Memory B cell (primary cell): ENCODE measurements at places on chromosomes 3 and 15.

- DNase-seq: no peak
These were observed 385.1 kb downstream of the LPP start for GRCh38 chr3:188539037-188539436.

GRCh38 chr3:97822359-97822775 is 556 bp downstream of the CRYBG3 start:
- no peak for DNase-seq

- no peak for DNase-seq
These were observed 134.7 kb downstream of the P3H2 start for GRCh38 chr3:189985948-189986347.

DNA sequence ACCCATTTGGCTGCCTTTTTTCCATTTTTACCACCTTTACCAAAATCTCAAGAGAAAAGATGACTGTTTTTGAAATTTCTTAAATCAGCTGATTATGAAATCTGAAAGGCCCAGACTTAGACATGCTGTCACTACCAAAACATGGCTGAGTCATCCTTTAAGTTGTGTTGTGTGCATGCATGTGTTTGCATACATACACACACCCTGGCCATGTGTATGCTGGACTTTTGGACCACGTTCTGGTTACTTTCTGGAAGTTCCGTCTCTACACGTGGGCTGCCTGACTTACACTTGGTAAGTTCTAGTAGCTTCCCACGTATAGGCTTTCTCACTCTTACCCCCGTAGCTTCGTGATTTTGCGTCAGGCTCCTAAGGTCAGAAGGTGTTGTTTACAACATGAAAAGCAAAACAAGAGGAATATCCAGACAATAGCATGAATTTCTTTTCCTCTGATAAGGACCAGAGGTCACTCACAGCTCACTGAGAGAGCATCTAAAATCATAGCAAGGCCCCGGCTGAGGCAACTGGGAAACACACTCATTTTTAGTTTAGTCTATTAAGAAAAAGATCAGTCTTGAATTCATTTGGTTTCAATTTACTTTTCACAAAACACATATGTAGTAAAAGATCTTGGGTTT is 62.4 kb downstream of the COL8A1 start:
- no peak for DNase-seq

- DNase-seq: no peak
These were observed 13.7 kb downstream of the FOXB1 start for GRCh38 chr15:60017538-60018520.
